Brain (organoid and tissue), 16 donors: ENCODE measurements at places on chromosomes 3 and 15.
A peak's percentile ranks its signal among the peaks of the same experiment; 100 is the strongest.

GRCh38 chr3:98525494-98525893 is 2.8 kb upstream of the CLDND1 start:
- DNase-seq, result no peak

DNA sequence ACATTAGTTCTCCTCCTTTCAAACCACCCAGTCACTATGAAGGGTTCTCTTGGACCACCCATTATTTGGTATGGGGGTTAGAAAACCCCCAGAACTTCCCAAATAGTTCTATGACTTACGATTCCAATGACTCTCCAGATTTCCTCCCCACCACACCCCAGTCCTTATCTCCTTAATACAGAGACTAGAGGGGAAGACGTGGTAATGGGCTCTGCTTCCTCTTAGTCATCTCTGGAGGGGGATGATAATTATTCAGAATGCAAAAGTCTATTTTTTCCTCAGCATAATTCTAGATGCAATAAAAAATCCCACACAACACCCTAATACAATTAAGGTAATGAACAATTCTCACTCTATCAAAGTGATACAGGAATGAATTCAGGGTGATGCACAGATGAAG is 48.9 kb upstream of the CFAP161 start:
- no peak for DNase-seq

DNA sequence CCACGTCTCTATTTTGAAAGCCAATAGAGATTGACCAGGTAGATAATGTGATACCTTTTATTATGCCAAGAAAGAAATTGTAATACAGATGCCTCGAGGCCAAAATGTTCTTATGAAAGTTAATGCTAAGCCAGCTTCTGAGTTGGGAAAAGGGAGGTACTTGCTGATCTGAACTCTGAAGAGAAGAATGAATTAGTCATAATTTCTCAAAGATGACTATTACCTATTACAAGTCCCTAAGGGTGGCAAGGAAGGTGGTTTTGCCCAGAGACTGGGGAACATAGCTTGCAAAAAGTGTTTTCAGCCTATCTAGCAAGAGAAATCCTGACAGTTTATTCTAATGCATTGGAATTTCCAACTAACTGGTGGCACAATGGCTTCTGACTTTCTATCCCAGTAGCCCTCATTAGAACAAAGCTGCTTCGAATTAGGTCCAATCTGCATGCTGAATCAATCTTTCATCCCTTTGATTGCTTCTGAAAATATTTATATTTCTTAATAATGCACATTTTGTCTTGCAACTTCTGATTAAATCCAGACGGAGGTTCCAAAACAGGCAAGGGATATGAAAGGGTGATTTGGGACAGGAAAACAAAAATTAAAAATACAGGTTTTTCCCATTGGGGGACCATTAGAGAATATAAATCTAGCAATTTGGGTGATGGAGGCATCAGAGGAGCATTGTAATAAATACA is 17.7 kb upstream of the NR2F2 start:
- no peak for DNase-seq

GRCh38 chr3:154759966-154760365 is 320.2 kb upstream of the MME start:
- DNase-seq, result no peak

GRCh38 chr3:168863561-168863960 is 767.8 kb upstream of the GOLIM4 start:
- DNase-seq, result no peak

DNA sequence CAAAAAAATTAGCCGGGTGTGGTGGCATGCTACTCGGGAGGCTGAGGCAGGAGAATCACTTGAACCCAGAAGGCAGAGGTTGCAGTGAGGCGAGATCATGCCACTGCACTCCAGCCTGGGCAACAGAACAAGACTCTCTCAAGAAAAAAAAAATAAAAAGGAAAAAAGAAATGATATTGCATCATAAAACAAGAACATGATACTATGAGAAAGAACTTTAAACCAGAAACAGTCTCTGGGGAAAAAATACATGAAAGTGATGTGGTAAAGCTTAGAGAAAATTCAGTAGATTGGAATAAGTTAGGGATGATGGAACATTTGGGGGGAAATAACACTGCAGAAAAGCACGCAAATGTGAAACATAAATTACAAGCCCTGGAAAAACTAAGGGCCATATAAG is 54.7 kb downstream of the CRYGS start:
- no peak for DNase-seq

DNA sequence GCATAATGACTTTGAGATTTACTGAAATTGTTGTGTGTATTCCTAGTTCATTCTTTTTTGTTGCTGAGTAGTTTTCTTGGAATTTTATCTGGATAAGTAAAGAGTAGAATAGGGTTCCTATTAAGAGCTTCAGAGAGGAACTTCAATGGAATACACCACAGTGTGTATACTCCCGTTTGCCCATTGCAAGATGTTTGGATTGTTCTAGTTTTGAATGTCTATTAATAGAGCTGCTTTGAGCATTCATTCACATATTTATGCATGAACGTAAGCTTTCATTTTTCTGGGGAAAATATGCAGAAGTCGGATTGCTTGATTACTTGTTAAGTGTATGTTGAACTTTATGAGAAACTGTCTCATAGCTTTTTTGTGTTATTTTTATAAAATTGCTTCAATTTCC is 580.5 kb downstream of the OTOL1 start:
- no peak for DNase-seq

GRCh38 chr15:38367476-38367875 is 86.5 kb upstream of the FAM98B start:
- DNase-seq, result no peak

DNA sequence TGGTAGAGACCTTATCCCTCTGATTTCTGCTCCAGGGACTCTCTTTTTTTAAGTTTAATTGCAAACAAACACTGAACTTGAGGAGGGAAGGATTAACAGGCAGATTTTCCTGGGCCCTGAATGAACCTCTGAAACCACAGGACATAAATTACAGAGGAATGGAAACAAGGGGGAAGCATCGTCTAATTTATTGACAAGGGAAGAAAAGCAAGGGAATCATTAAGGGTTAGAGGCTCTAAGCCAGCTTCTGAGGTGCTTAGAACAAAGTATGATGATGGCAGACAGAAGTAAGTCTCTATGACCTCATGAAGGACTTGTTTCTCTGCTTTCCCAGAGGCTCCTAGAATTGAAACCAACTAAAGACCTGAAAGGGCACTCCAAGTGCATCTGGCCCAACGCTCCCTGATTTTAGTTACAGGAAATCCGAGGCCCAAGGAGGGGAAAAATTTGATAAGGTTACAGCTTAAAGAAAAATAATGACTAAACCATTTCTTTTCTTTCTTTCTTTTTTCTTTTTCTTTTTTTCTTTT is 244.7 kb upstream of the NR2E3 start:
- DNase-seq, result no peak

DNA sequence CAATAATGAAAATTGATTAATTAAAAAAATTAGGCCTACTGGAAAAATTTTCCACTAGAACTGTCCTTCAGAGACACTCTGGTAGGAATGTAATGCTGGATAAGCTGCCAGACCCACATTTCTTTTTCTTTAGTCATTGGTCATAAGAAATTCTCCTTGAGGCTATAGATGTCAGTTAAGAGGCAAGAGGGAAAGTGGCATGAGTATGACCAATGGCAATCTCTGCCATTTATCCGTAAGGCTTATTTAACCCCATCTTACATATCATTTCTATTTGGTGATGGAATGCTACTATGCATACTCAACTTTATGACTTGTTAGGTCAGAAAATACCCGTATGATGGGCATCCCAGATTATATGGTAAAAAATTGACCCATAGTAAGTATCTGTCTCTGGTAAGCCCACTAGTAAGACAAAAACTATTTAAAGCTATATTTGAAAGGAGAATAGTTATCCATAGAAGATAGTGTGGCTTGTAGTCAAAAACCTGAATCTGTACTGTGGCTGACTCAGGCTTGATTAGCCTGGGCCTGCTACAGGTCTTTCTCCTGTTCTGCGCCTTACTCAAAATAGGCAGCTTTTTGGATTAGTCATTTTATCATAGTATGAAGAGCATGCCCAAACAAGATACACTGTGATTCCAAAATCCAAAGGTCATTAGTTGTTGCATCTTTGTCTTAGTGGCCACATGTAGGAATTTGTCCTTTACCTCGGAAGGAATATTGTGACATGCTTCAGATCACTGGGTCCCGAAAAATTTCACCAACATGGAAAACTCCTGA is 314.7 kb downstream of the PYDC2 start:
- DNase-seq, result no peak

- no peak for DNase-seq
Measured at GRCh38 chr15:70597945-70598344, 165.4 kb downstream of the UACA start.

GRCh38 chr3:39205919-39206516 is 13.6 kb upstream of the XIRP1 start:
- DNase-seq, result no peak

- no peak for DNase-seq
Measured at GRCh38 chr15:63057468-63058345, 15.2 kb downstream of the TPM1 start.

- no peak for DNase-seq
Measured at GRCh38 chr15:81809543-81809942, 236.3 kb downstream of the MEX3B start.

GRCh38 chr15:96359616-96360521 is 29.4 kb downstream of the NR2F2 start:
- DNase-seq, result no peak

- DNase-seq, result no peak
Measured at GRCh38 chr3:17882981-17883380, 140.6 kb upstream of the TBC1D5 start.

DNA sequence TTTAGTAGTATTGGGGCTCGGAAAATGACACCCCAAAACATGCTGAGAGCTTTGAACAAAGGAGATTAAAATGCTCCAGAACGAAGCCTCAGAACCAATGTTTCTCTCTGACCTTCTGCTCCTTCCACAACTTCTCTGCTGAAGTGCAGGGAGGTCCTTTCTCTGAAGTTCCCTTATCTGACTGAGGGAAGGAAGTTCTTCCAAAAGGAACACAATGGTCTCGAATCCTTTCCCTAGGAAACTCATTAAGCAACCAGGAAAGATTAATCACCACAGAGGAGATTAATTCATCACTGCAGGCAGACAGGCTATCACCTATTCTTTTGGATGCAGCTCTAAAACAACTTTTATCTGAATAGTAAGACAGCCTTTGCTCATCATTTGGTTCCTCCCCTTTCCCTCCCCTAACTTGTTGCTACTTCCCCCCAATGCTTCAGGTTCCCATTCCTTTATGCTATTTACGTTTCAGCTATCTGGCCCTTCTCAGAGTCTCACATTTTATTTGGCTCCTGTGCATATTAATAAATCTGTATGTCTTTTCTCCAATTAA is 18.2 kb upstream of the WDR49 start:
- no peak for DNase-seq

GRCh38 chr3:182794455-182795388 is 1.4 kb downstream of the ATP11B start:
- DNase-seq, result peak; percentile 15

- no peak for DNase-seq
Measured at GRCh38 chr3:61813636-61814035, 252.3 kb downstream of the PTPRG start.

DNA sequence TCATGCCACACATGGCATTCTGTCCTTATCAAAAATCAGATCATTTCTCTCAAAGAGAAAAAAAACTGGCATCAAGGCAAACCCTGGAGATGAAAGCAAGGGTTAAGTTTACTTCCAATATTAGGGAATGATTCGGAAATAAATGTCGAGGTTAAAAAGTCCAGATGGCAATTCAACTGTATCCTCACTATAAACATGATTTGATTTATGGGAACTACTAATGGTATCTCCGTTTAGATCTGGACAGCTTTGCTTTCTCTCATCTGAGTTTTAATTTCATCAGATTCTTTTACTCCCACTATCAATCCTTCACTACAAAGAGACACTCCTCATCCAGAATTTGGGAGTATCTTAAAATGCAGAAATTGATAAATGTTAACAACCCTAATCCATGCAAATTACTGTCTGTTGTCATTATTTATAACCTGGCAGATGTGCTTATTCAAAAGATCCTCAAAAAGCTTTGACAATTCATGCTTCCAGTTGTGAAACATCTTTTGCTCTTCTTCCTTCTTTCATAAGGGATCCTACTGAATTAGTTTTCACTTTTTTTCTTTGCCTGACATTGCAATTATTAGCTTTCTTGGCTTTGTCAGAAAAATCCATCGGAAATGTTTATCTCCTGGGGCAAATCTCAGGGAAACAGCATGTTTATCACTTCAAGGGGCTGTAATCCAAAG is 903.2 kb downstream of the MCTP2 start:
- no peak for DNase-seq

DNA sequence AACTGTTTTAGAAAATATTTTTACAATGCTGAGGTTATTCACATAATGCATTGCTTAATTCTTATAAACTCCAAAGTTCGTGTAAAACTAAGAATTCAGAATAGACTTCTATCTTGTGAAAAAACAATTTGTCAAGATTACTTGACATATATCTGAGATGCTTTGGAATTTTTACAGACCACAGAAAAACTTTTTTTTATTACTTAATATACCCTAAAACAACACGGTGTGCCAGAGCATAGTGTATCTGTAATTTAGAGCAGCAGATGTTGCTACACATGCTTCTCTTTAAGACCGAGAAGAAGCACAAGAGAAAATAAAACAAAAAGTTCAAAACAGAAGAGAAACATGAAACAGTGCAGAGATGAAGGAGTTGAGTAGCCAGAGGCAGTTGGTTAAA is 26.4 kb downstream of the ASB7 start:
- no peak for DNase-seq

DNA sequence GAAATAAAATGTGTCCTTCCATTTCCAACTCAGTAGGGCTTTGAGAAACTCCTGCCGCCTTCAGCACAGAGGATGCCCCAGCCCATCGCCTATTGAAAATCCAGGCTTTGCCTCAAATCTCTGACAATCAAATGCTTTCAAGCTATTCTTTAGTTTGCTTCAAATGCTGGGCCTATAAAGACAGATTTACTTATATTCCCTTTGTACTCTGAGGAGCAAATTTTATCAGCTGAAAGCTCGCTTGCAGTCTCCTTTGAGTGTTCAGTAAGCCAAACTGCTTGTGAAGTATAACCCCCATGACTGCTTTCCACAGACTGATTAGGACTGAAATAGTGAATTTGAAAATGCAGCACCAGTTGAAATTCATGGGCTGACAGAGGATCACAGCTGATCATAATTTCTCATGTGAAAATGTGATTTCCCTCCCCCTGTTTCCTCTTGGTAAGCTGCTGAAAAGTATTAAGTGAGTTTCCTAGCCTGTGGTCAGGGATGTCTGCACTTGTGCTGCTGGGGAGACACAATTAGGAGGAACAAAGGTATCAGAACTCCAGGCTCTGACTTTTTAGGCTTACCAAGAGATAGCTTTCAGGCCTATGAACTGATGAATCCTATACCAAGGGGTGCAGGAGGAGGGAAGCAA is 563.4 kb upstream of the TGFBR2 start:
- DNase-seq, result peak; percentile 88
